ENCODE measurements at places on chromosomes 5 and 9. TPM values are rescaled to one million over a fixed set of nuclear protein-coding genes. Genes with fewer than 3 reads are reported as not detected.

GRCh38 chr5:28947865-28948264 is 1909.5 kb upstream of the CDH9 start:
- no peak for DNase-seq

TRIP13 gene
- 8.3 TPM for polyA plus RNA-seq

- DNase-seq = no peak
Observed at GRCh38 chr5:84292000-84292642, 92.6 kb downstream of the EDIL3 start.

DNA sequence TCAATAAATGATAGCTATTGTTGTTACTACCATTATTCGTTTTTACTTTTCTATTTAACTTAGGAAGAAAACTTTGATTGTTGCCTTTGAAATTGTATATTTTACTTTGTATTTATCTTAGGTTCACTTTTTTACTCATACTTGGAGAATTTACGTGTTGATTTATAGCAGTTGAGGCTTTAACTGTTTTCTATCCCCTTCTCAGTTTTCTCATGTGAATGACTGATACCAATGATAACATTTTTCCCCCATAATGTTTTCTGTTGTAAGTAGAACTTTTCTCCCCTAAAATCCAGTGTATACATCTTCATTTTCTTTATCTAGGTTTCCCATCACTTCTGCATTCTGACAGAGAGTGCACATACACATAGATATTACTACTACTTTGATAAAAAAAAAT is 54.4 kb downstream of the FSD1L start:
- DNase-seq = no peak

GRCh38 chr5:157059891-157060290 is 975 bp upstream of the HAVCR1 start:
- DNase-seq = no peak

GRCh38 chr9:133759946-133760345 is 21.8 kb upstream of the SARDH start:
- DNase-seq = no peak

CSF1R gene
- polyA plus RNA-seq = 31.0 TPM

GRCh38 chr5:62489471-62489870 is 76.9 kb downstream of the IPO11 start:
- no peak for DNase-seq

PCDHA1 gene
- polyA plus RNA-seq = 0.55 TPM

- no peak for DNase-seq
Observed at GRCh38 chr5:152592416-152592815, 187.3 kb upstream of the NMUR2 start.

DNA sequence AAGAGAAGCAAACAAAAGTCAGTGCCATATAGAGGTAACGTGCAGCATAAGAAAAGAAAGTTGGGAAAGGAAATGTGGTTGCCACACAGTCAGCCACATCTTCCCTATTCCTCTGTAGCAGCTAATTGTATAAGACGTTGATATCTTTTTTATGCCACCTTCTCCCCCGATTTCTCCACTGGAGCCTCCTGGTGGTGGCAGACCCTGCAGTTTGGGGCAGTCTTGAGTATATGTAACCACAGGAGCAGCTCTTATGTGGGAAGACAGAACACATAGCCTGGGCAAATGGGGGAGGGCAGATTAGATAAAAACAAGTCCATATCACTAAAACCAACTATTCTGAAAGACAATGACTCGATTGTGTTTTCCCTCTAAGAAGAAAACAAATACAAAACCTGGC is 99.7 kb downstream of the PLCXD3 start:
- DNase-seq = no peak

DNA sequence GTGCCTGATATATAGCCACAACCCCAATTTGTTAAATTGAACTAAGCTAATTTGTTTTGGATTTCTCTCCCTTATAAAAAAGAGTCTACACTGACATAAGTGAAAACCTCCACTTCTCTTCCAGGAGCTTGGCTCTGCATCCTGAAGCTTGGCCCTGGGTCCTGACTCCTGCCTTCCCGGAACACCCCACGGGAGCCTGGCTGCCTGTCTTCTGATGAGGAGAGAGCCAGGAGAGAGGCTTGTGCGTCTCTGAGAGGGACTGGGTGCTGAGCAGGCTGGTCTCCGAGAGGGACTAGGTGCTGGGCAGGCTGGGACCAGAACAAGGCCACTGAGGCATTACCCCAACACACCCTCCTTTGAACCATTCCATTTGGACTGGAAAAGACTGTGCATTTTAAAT is 6.5 kb upstream of the PTGES start:
- DNase-seq = no peak

NKD2 gene
- polyA plus RNA-seq = 15.2 TPM

SPATA6L gene
- 7.2 TPM for polyA plus RNA-seq

GAPT gene
- 0.57 TPM for polyA plus RNA-seq

DNA sequence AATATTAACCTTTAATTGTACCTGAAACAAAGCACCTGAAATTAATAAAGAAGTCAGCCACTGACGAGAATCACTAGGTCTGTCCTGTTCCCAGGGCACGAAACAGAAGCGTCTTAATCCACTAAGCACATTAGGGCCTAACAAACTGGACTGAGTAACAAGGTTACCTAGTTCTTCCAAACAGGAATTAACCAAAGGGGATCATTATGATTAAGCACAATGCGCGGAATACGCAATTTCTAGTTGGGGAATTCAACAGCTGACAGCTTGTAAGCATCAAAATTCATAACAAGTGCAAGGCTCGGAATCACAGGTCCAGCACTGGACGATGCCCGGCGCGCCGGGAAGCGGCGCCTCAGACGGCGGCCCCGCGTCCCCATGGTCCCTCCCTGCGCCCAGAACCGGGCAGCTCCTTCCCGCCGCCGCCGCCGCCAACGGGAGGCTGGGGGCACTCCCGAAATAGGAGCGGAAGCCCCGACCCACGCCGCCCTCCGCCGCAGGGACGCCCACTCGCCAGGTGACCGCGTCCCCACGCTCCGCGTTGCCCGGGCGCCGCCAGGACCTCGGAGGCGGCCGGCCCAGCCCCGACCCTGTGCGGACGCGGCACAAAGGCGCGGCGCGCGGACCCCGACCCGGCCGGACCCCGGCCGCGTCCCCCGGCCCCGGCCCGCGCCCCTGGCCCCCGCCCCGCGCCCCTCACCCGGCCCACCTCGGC is 898 bp downstream of the CAMSAP1 start:
- peak; percentile 50 for DNase-seq

SLC36A2 gene
- not detected for polyA plus RNA-seq

- DNase-seq = no peak
Observed at GRCh38 chr9:2691212-2691611, 26.1 kb upstream of the KCNV2 start.
